ENCODE measurements at places on chromosomes 11 and 22. TPM values are rescaled to one million over a fixed set of nuclear protein-coding genes. Genes with fewer than 3 reads are reported as not detected.

NLRP10 gene
- polyA plus RNA-seq = not detected

GRCh38 chr22:22033803-22034468 lies 51.3 kb upstream of the TOP3B start:
- DNase-seq = no peak

DNA sequence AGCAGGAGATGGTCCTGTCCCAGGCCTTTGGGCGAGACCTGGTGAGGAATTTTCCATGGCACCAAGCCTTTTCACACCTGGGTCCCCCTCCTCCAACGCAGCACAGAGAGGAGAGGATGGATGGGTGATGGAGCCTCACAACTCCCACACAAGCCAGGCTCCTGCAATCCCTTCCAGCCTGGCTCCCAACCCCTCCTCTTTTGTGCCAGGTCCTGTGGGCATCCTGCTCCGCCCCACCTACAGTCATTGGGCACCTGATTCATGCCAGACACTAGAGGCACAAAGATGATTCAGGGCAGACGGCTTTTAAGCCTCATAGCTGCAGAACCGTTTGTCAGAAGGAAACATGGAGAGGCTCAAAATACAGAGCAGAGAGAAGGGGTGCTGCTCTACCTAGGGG lies 16.1 kb upstream of the MYRF start:
- no peak for DNase-seq

GRCh38 chr11:112499153-112499880 lies 238.7 kb upstream of the PLET1 start:
- DNase-seq = no peak

TRPC6 gene
- polyA plus RNA-seq = 4.7 TPM

- no peak for DNase-seq
Observed at GRCh38 chr22:46084943-46085827, 65.1 kb upstream of the PPARA start.
